ENCODE measurements at places on chromosomes 5 and 9. TPM values are rescaled to one million over a fixed set of nuclear protein-coding genes. Genes with fewer than 3 reads are reported as not detected.

Gene LRRC26
- not detected for total RNA-seq

Gene CD274
- 10.5 TPM for total RNA-seq

Gene QRFP
- total RNA-seq, result not detected

Gene TMED9
- 238 TPM for total RNA-seq

Gene SCGB3A2
- not detected for total RNA-seq

Gene LMX1B
- not detected for total RNA-seq

Gene CDHR2
- not detected for total RNA-seq

Gene HABP4
- 26.0 TPM for total RNA-seq

Gene SLC34A3
- total RNA-seq, result not detected

Gene COL5A1
- 238 TPM for total RNA-seq

Gene PCDHB7
- total RNA-seq, result 0.11 TPM

Gene CARTPT
- total RNA-seq, result not detected

Gene IL33
- total RNA-seq, result 44.6 TPM

Measured in uterine smooth muscle cell (primary cell).